ENCODE measurements at places on chromosomes 1 and 21. TPM values are rescaled to one million over a fixed set of nuclear protein-coding genes. Genes with fewer than 3 reads are reported as not detected.

- DNase-seq, result peak; percentile 21
Measured at GRCh38 chr1:85806236-85806965, 98.2 kb upstream of the ZNHIT6 start.

GRCh38 chr1:33061834-33062233, 19.1 kb upstream of the AZIN2 start:
- DNase-seq, result no peak

DNA sequence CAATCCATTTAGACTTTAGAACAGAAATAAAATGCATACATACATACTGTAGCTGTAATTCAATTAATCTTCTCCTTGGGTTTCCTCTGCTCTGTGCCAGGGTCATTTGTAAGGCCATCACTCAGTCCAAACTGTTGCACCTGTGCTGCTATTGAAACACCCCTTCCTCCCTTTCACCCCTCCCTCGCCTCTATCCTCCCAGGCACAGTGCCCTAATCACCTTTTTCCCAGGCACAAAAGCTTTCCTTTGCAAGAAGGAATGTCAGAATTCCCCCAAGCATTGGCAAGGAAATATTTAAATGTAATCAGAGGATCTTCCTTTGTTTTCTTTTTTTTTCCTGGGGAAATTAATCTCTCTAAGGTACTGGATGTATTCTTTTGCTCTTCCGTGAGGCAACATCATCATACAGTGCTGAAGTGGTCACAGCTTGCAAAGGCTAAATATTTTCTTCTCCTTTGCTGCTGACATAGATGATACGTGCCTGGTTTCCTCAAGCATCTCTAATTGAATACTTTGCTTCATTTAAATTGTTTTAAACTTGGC, 339.3 kb upstream of the NR5A2 start:
- DNase-seq, result no peak

DNA sequence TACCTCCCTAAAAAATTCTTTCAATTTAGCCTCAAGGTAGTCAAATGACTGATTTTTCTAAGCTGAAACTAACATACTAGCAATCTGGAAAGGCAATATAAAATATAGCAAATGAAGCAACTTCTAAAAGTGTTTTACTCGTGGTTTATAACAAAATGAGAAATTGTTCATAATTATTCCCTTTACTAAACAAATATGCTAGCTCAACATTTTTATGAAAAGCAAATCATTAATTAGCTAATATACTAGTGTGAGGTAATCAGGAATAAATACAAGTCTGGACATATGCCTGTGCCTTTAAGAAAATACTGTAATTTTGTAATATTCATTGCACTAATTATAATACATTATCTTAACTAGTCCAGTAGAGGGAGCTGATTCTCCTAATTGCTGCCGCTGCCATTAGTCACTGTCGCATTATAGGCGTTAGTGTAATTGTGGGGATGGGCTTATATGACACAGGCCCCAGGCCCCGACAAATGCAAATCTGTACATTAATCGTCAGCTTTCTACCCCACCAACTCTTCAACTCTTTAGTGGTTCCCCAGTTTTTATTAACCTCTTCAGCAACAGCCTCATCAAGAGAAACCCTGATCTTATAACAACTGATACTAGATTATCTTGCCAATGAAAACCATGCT, 160.9 kb downstream of the GABPA start:
- peak; percentile 77 for DNase-seq

- DNase-seq, result no peak
Measured at GRCh38 chr1:181155339-181155738, 66.8 kb downstream of the IER5 start.

DNA sequence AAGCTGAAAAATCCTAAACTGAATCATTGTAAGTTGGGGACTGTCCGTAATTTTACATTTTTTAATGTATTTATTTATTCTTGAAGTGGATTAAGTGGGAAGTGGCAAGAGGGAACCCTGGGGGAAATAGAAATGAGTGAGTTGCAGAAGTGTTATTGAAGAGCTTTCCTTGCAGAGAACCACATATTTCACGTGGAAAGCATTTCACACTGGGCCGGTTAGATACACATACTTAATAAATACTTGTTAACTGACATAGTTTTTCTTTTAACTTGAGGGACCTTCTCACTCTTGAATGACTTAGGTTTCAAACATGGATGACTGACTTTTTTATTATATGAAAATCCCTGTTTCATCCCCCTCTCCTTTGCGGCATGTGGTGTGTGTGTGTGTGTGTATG, 239.3 kb downstream of the LMO4 start:
- no peak for DNase-seq

DNA sequence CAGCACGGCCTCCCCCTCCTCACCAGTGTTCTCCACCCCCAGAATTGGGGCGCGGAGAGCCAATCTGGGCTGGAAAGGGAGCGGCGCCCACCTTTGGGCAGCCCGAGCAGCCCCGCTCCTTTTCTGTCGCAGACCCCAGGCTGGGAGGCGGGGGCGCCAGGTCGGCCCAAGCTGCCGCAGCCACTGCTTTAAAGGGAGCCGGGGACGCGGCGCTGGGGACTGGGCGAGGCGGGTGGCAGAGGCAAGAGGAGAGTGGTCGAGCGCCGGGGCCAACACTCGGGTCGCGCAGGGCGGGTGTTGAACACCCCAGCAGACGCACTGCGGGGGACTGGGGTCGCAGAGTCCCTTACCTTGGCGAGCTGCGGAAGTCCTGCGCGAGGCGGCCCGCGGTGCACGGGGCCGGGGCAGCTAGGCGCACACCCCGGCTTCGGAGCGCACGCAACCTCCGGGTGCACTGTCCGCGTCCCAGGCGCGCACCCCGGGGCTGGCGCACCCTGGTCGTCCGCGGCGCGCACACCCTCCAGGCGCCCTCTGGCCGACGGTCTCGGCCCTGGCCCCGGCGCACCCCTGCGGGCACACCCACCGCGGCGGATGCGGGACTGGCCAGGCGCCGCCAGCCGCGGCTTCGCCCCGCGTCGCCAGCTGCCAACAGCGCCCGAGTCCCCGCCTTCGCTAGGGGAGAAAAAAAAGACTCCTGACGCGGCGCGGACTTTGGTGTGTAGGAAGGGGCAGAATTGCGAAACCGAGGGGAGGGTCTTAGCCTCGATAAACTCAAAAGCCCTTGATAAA, at the start of gene KANK4:
Gene KANK4, minus strand, starts transcription at position 679 of the 789 bp plus-strand sequence. CDS start 37,870 bp downstream, outside the sequence.
- DNase-seq, result no peak

GRCh38 chr1:225987491-225988316, 11.4 kb downstream of the SDE2 start:
- DNase-seq, result peak; percentile 40

DNA sequence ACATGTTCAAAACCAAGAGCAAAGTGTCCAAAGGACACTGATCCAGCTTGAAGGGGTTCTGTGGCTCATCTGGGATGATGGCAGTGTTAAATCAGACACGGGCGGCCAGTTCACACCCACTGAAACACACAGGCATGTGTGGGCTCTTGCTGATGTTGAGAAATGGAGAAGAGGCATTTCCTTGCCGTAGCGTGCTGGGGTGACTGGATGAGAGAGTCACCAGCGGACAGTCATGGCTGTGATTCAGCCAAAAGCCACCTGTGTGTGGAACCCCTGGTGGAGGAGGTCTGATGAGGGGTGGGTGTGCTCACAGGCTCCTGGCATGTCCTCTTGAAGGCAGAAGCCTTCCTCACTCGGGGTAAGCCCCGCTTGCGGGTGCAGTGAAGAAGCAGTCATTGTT, 7.2 kb downstream of the C1orf35 start:
- DNase-seq, result no peak

GRCh38 chr1:93043057-93043557, 36.0 kb upstream of the MTF2 start:
- no peak for DNase-seq

GRCh38 chr1:183554577-183554976, 35.7 kb downstream of the NCF2 start:
- no peak for DNase-seq

DNA sequence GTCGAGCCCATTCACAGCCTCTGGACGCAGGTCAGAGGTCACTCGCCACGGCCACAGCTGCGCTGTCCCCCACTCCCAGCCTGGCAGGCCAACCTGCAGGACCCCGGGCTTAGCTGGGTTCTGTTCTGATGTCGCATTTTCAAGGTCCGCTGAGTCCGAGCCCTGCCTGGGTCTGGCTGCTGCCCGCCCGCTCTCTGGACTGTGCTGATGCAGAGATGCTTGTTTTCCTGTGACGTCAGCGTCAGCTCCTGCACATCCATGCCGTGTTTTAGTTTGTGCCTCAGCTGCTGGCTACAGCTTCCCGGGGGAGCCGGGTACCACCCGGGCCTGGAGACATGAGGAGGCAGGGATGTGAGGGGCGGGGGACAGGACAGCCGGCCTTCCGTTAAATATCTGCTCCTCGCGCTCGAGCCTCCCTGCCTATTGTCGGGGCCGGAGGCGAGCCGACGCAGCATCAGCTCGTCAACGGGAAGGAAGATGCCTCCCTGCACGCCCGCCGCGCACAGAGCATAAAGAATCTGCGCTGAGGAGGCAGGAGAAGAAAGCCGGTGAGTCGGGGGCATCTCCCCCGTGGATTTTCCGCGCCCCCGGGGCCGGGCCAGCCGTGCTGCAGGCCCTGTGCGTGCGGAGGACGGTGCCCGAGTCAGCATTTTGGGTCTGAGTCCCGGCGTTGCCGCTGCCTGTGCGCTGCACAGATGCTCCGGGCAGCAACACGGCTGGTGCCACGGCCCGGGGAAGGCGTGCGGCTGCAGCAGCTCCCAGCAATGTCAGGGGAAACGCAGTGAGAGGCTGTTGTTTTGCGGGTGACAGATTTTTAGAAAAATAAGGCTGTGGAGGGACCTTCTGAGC, 23.4 kb downstream of the PRKCZ start:
- DNase-seq, result peak; percentile 18

DNA sequence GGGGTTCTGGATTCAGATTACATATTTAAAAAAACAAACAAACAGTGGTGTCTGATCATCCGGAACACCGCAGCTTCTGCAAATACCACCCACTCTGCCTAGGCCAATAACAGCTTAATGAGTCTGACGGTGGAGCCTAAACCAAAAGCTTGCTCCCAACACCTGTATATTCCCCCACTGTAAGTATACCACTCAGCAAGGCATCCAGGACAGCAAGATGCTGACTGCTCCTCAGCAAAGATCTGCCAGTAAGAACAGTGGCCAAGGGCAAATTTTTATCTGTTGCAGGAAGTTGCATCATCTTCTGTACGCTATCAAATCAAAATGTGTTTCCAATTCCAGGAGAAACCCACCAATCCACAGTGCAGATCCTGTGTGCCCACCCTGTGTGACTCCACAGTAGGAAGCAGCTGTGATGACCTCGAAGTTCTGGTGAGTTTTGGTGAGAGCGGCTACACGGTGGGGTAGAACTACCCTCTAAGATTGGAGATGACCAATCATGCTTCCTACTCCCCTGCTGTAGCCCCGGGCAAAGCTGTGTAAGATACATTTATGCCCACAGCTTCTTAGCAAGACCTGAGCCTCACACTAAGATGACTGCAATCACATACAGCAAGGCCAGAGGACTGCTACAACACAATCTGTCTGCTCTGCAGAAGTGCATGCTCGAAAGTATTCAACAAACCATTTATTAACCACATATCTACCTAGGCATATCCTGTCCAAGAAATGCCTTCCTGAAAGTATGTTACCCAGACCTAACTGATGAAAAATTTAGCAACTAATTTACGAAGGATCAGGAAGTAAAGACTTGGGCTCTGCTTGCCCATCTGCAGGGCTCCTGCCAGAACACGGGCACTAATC, 30.5 kb downstream of the SIPA1L2 start:
- DNase-seq, result no peak

- no peak for DNase-seq
Measured at GRCh38 chr1:158283965-158284364, 5.8 kb upstream of the CD1C start.

DNA sequence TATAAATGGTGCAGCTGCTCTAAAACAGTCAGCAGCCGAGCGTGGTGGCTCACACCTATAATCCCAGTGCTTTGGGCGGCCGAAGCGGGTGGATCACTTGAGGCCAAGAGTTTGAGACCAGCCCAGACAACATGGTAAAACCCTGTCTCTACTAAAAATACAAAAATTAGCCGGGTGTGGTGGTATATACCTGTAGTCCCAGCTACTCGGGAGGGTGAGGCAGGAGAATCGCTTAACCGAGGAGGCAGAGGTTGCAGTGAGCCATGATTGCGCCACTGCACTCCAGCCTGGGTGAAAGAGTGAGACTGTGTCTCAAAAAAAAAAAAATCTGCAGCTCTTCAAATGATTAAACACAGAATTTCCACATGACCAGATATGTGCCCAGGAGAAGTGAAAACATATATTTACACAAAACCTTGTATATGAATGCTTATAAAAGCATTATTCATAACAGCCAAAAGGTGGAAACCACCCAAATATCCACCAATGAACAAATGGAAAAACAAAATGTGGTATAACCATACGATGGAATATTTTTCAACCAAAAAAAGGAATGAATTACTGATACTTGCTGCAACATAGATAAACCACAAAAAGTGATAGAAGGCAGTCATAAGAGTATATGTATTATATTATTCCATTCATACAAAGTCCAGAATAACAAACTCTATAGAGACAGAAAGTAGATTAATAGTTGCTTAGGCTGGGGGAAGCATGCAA, 14.1 kb downstream of the EPS15 start:
- DNase-seq, result no peak

DNA sequence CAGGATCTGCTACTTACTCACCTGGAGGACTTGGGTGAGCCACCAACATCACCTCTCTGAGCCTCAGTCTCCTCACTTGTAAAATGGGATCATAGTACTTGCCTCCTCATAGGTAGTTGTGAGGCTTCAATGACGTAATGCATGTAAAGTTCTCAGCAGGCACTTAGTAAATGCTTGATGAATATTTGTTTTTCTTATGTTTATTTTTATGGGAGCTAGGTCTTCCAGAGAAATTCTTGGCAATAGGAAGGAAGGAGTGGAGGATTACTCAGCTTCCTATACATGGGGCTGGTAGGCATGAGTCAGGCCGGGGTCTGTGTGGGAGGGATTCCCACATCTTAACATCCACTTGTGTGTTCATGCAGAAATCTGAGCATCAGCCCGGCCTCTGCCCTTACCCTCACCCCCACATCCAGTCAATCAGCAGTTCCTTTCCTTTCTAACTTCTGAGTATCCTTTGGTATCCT, 95.4 kb upstream of the USP24 start:
- DNase-seq, result peak; percentile 50

DNA sequence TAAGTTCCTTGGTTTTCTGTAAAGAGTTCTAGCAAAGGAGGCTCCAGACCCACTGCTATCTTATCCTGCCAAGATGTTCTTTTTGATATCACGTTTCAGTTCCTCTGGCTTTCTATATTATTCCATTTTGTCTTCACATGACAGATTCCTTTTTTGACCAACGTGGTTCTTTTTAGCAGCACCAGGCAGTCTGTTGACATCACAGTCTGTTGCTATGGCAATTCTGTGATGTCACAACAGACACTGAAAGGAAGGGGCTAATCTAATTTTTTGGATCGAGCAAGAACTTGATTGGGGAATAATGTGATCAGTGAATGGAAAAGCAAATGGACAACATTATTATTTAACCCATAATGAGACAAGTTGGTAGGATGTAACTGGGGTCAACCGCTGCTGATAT, 64.5 kb upstream of the GOLT1A start:
- DNase-seq, result no peak

GRCh38 chr1:187787736-187788135, 959.0 kb downstream of the PLA2G4A start:
- no peak for DNase-seq

- no peak for DNase-seq
Measured at GRCh38 chr1:109184687-109185086, 29.0 kb upstream of the SARS1 start.

GRCh38 chr1:204989266-204990058, 53.5 kb upstream of the CNTN2 start:
- peak; percentile 66 for DNase-seq

The HSPG2 gene
- 121 TPM for total RNA-seq

The BCAR3 gene
- 14.2 TPM for total RNA-seq

The RHOU gene
- total RNA-seq, result 14.4 TPM

The NSL1 gene
- 29.6 TPM for total RNA-seq

The FAM3B gene
- 0.20 TPM for total RNA-seq

The KRTAP13-2 gene
- 2.9 TPM for total RNA-seq

The TNFRSF8 gene
- 0.10 TPM for total RNA-seq

Data from skin of body (tissue), 3 donors.